ENCODE measurements at places on chromosomes 6 and 20.

DNA sequence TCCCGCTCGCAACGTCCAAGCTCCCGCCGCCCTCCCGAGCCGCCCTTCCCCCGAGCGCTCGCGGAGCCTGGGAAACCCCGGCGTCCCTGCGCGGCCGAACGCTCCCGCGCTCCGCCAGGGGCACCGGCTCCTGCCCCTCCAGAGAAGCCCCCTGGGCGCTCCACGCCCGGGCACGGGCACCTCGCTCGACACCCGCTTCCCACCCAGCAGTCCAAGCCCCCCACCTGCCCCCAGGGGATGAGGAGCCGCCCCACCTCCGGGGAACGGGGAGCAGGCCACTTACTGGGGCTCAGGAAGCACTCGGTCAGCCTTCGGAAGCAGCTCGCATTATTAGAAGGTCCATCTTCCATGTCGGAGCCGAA lies 1.4 kb downstream of the PDE10A start:
- no peak for DNase-seq

GRCh38 chr6:7624796-7625710 lies 35.1 kb downstream of the SNRNP48 start:
- no peak for DNase-seq

GRCh38 chr6:19394687-19395086 lies 442.5 kb upstream of the ID4 start:
- no peak for DNase-seq

GRCh38 chr20:5806457-5807263 lies 56.5 kb downstream of the SHLD1 start:
- DNase-seq = no peak

- DNase-seq = no peak
These were observed 32.3 kb downstream of the AFDN start for GRCh38 chr6:167858842-167859664.

GRCh38 chr6:151056230-151056907 lies 183.4 kb upstream of the AKAP12 start:
- DNase-seq = no peak

DNA sequence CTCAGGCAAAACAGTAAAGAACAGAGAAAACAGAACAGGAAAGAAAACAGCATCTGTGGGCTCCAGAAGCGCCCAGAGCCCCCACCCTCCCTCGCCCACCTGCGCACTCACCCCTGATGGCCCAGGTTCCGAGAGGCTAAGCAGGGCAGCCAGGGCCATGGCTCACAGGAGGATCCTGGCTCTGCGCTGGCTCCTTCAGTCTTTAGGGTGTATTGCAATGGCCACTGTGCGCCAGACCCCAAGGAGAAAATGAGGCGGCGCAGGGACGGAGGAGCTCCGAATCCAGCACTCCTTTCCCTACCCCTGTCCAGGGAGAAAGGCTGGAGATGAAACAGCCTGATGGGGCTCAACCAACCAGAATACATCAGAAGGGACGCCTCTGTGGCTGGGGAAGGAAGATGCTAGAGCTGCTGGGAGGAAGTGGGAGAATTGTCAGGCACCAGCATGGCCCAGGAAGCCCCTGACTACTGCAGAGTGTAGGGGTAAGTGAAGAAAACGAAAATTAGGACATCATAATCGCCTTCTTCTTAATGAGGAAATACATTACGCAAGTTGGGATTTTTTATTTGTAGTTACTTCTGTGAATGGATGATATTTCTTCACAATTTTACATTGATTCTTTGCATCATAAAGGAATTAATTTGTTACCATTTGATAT lies 49.0 kb downstream of the COL11A2 start:
- no peak for DNase-seq

DNA sequence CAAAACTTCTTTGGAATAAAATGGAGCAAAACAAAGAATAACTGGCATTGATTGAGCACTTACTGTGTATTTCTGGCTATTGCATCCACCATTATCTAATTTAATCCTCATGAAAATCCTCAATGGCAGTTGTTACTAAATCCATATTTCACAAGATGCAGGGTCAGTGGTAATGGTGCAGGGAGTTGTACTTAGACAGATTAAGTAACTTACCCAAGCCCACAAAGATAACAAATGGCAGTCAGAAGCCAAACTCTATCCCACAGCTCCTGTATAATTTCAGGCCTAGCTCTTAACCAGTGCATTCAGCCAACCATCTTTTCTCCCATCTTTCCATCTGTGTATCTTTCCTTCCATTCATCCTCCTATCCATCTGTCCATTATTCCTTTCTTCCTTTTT lies 29.3 kb upstream of the SSTR4 start:
- no peak for DNase-seq

DNA sequence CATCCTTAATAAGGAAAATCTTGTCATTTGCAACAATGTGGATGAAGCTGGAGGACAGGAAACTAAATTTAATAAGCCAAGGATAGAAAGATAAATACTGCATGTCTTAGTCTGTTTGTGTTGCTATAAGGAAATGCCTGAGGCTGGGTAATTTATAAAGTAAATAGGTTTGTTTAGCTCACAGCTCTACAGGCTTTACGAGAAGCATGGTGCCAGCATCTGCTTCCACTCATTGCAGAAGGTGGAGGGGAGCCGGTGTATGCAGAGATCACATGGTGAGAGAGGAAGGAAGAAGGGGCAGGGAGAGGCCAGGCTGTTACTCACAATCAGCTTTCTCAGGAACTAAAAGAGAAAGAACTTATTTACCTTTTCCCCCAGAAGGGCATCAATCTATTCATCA lies 118.9 kb upstream of the SMLR1 start:
- no peak for DNase-seq

GRCh38 chr6:16132909-16133308 lies 4.0 kb downstream of the MYLIP start:
- no peak for DNase-seq

DNA sequence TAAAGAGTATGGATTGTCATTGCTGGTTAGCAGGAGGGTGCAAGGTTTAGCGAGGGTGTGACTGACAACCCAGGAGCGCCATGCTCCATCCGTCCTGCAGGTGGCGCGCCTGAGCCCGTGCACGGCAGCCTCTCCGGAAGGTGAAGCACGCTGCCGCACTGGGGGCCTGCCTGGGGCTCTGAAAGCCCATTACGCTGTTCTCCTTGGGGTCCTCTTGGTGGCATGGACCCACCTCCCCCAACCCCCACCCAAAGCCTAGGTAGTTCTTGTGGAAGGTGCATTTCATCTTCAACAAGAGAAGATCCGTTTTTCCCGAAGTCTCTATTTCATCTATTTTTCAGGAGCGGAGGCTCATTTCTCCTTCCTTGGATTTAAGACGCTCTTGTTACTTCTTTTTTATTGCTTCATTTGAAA lies 197.4 kb upstream of the KCNG1 start:
- no peak for DNase-seq

DNA sequence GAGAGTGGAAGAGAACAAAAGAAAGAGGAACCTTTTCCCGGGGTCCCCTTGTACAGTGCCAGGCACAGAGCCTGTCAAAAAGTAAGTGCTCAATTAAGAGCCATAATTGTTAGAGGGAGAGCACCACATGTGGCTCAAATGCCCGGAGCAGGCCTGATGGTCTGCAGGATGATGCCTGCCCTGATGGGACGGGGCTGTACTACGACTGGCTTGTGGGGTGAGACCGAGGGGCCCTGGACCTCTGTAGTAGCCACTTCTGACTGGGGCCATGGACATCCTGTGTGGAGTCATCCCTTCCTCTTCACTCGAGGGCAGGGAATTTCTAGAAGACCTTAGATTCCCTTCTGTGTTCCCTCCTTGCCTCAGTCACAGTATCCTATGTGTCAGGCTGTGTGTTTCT lies 47.9 kb downstream of the KCNK5 start:
- no peak for DNase-seq

GRCh38 chr6:41894366-41895299 lies 542 bp downstream of the USP49 start:
- DNase-seq = peak; percentile 90

- no peak for DNase-seq
These were observed 22.5 kb downstream of the SULF2 start for GRCh38 chr20:47762699-47763268.

- DNase-seq = no peak
These were observed 280.4 kb downstream of the PACRG start for GRCh38 chr6:163008186-163008585.

DNA sequence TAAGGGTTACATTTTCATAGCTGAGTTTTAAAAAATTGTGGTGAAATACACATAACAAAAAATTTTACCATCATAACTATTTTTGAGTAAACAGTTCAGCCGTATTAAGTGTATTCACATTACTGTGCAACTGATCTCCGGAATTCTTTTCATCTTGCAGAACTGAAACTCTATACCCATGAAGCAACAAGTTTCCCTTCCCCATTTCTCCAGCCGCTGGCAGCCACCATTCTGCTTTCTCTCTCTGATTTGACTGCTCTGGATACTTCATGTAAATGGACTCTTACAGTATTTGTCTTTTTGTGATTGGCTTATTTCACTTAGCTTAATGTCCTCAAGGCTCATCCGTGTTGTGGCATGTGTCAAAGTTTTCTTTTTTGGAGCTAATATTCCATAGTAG lies 341.6 kb downstream of the QKI start:
- DNase-seq = no peak

DNA sequence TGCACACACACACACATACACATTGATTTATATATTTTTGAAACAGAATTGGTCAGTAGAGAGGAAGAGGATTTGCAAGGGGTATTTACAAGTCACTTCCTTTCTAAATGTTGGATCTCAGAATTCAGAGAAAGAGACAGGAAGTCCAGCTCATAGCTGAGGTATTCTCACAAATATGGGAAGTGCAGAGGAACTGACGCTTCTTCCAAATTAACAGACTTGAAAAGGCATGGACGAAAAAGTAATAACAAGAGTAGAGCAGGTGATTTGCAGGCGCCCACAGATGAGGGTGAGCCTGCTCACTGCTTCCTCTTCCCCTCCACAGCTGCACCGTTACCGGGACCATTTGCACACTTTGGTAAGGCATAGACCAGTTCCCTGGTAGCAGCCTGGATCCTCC lies 246.4 kb downstream of the PHACTR1 start:
- DNase-seq = no peak

DNA sequence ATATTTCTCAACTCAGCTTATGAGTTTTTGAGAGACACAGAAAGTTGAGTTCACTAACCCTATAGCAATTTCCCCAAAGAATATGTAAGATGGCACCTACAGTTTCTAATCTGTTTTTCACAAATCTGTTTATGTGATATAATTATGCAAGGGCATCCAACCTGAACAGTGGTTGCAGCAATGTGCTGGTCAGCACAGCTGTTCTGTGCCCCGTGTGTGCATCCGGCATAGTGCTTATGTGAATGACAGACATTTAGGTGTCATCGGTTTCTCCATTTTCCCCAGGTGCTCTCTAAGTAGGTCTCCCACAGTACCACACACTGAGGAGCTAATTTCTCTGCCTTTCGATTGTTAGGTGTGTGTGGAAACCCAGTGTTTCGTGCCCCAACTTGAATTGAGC lies 7.7 kb upstream of the BACH2 start:
- no peak for DNase-seq

DNA sequence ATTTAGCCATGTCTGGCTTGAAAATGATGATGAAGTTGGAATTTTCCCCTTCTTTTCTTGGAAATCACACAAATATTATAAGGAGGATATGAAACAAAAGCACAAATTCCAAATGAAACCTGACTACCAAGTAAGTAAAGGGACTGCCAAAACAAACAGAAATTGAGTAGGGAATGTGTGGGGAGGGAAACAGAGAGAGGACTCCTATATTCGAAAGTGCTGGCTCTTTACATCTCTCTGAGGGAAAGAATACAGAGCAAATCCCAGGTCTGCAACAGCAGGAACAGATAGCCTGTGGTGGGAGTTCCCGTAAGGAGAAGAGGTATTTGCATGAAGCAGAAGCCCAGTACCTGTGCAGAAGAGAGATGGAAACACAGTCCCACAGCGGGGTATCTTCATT lies 583.7 kb downstream of the EPM2A start:
- no peak for DNase-seq

DNA sequence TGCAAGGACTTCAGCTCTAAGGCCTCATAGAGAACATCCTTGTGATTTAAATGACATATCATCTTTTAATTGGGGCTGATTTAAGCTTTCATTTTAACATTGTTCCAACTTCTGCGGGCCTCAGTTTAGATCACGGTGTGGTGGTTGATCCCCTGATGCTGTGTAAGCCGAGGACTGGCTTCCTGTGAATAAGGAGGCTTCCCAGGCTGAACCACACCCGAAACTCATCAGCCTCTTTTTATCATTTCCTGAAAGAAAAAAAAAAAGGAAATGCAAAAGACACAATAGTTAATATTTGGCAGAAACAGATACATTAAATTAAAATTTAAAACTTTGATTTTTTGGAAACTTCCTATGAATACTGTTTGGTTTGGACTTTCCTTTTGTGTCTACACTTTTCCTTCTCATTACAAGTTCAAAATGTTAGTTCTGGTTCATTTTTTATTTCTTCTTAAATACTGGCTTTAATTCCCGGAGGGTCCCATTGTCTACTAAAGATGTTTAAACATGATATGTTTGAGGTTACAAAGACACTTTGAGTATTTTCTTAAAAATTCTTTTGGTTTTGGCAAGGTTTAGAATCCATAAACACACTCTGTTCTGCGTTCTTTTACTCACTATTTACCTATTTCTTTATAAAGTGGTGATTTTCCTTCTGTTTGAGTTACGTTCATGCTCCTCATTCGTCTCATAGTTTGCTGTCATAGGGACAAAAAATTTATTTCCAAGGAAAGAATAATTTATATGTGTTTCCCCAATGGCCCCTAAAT lies 230.0 kb upstream of the SULF2 start:
- DNase-seq = no peak

All from NCI-H510A treated with DMSO at 0.1 percent for 48 hours (cell line).